ENCODE measurements at places on chromosomes 13 and 19.
A peak's percentile ranks its signal among the peaks of the same experiment; 100 is the strongest.

DNA sequence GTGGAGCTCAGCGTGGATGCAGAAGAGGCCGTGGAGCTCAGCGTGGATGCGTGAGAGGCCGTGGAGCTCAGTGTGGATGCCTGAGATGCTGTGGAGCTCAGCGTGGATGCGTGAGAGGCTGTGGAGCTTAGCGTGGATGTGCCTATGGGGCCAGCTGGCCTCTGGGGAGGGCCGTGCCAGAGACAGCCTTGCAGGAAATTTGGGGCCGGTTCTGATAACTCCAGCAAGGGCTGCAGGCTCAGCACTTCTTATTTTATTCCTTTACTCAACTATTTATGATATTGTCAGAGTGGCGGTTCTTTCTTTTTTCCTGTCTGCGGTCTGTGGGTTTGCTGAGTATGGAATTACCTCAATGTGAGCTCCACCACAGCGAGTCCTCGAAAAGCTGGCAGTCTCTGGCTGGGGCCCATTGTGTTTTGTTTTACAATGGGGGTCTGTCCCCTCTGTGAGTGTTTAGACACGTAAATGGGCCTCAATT is 17.8 kb upstream of the TMEM255B start:
- DNase-seq = peak; percentile 54

GRCh38 chr19:10295847-10296591 is 6.3 kb downstream of the ICAM5 start:
- no peak for DNase-seq

DNA sequence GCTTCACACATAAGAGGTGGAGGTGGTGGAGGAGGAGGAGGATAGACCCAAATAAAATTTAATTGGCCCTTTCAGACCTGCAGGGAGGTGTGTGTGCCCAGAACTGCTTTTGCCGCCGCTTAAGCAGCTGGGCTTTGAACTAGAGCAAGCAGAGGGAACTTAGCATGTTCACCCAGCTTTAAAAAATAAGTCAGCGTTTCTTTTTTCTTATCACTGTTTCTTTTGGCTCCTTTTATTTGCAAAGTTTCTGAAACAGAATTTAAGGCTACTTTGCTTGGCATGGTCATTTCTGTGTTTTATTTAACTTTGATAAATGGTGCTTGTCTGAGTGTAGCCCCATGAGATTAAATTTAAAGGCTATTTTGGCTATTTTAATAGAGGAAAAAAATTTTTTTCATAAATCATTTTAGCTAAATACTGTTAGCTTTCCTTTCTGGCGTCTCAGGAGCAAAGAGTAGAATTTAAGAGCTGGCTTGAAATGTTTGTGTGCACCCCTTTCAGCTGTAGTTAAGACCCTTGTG is 43.3 kb upstream of the RNF113B start:
- no peak for DNase-seq

DNA sequence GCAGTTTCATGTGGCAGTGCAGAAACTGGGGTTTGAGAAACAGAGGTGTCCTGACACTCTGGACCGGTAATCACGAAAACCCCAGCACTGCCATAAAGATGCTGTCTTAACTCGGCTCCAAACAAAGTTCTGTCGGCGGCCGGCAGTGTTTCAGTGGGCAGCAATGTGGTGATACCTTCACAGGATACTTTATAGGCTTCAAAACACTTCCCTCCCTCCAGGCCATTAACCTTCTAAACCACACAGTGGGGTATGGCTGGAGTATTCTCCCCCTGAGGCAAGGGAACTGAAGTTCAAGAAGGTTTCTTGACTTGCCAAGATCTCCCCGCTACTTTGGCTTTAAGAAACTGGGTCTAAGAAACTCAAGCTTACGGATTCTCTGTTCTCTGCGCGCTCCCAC is 1.1 kb downstream of the RUBCNL start:
- DNase-seq = no peak

DNA sequence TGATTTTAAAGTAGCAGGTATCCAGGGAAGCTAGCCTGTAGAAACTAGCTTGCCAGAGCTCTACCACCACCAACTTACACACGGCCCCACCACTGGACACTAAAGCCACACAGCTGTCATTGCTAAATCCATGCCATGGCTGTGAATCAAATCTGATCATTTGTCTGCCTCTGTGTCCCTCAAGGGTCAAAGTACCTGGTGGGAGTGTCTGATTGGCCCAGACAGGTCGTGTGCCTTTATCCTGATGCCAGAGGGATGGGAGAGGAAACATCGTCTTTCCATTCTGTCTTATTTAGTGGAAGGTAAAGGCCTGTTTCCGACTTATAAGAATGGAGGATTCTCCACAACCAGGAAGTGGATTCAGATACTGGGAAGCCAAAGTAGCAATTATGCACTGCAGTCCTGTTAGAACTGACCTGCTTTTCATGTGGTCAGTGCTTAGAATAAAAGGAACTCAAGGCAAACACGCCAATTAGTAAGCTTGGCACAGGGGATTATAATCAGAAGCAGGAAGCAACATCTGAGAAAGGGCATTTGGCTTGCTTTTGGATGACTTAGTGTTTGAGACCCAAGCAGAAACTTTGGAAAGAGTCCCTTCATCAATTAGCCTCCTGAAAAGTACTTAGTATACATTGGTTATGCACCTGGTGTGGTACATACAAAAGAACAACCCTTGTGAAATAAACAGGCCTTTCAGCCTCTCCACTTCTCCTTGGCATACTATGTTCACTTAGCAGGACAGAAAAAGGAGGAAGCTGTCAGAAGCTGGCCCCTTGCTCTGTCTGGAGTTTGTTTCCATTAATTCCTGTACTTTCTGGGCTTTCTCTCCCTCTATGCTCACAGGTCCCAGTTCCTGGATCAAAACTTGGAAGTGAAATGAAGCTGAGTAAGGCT is 192.4 kb downstream of the NUFIP1 start:
- no peak for DNase-seq

- DNase-seq = peak; percentile 28
Observed at GRCh38 chr13:23852351-23852750, 36.8 kb downstream of the MIPEP start.

DNA sequence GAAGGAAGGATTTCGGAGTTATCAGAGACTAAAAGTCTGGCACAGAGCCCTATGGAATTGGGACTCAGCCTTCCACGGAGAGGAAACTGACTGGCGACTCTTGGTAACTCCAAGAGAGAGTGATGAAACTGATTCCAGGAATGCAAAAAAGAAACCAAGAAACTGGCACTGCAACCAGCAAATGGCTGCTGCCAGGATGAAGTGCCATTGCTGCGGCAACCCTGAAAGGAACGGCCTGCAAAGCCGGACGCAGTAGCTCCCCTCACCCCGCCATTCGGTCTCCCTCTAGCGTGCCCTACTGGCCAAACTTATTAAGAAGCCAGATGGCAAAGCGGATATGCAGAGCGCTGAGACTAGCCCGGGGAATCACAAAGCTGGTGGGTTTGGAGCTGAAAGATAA is 236.0 kb downstream of the PCDH9 start:
- DNase-seq = no peak

GRCh38 chr19:30395283-30395682 is 23.1 kb downstream of the ZNF536 start:
- no peak for DNase-seq

DNA sequence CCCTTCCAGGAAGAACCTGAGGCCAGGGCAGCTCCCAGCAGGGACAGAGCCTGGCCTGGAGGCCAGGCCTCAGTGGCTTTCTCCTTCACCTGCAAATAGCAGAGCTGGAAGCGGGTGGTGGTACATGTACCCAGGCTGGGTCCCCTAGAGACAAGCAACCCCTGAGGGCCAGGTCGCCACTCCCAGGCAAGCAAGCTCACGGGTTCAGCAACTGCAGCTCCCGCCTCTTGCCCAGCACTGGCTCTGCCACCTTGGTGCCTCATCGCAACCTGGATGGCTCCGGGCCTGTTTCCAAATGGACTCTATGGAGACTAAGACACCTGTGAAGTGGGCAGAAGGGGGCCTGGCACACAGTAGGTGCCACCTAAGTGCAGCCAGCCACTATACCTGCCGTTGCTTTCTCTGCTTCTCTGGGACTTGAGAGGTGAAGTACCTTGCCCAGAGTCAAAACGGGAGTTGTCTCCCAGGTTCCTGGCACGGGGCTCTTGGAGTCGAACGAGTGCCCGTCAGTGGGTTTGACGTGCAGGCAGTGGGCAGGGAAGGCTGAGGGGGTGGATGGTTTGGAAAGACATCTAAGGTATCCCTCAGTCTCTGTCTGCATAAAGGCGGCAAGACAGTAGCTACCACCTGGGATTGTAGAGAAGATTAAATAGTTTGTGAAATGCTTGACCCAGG is 2.4 kb upstream of the PLPP2 start:
- DNase-seq = no peak

GRCh38 chr13:85632526-85633195 is 166.6 kb downstream of the SLITRK6 start:
- DNase-seq = no peak

- DNase-seq = no peak
Observed at GRCh38 chr13:60019119-60019993, 144.4 kb downstream of the DIAPH3 start.

DNA sequence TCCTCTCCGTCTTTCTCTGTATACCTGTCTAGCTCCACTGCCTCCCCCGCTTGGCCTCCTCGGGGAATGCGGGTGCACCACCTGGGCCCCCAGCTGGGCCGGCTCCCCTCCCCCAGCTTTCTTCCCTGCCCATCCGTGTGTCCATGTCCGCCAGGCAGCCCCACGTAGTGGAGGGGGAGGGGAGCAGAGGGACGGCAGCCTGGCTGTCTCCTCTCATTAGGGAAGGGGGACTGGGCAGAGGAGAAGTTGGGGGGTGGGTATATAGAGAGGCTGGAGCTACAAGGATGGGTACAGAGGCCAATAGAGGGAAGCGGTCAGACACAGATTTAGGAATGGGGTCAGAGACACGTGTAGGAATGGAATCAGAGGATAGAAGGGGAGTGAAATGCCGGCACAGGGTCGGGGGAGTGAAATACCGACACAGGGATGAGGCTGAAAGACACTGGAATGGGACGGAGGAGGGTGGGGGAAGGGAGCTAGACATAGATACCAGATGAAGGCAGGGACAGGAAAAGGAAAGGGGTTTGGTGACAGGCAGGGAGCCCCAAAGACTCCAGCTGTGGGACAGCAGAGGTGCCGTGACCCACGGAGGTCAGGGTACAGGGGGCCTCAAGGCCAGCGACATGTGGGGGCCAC is 2.8 kb downstream of the NECTIN2 start:
- no peak for DNase-seq

- DNase-seq = no peak
Observed at GRCh38 chr13:51329606-51330005, 9.9 kb upstream of the SERPINE3 start.

- DNase-seq = no peak
Observed at GRCh38 chr19:39064405-39064804, 19.8 kb upstream of the ACP7 start.

DNA sequence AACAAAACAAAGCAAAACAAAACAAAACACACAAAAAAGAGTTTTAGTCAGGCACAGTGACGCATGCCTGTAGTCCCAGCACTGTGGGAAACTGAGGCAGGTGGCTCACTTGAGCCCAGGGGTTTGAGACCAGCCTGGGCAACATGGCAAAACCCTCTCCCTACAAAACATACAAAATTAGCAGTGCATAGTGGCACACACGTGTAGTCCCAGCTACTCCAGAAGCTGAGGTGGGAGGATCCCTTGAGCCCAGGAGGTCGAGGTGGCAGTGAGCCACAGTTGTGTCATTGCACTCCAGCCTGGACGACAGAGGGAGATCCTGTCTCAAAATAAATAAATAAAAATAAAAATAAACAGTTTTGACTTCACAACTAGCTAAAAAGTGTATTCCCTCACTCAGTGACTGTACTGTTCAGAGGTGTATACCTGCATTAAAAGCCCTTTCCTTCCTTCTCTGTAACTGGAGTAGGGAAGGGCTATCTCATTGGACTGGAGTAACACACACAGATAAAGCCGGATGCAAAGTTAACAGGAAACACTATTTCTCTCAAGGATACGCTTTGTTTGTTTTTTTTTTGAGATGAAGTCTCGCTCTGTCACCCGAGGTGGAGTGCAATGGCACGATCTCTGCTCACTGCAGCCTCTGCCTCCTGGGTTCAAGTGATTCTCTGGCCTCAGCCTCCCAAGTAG is 3.7 kb upstream of the BAX start:
- peak; percentile 39 for DNase-seq

GRCh38 chr19:7636691-7637373 is at the start of gene STXBP2:
Gene STXBP2, plus strand, starts transcription at chr19:7637110. Its CDS starts 40 bp downstream, at chr19:7637150.
- DNase-seq = no peak

DNA sequence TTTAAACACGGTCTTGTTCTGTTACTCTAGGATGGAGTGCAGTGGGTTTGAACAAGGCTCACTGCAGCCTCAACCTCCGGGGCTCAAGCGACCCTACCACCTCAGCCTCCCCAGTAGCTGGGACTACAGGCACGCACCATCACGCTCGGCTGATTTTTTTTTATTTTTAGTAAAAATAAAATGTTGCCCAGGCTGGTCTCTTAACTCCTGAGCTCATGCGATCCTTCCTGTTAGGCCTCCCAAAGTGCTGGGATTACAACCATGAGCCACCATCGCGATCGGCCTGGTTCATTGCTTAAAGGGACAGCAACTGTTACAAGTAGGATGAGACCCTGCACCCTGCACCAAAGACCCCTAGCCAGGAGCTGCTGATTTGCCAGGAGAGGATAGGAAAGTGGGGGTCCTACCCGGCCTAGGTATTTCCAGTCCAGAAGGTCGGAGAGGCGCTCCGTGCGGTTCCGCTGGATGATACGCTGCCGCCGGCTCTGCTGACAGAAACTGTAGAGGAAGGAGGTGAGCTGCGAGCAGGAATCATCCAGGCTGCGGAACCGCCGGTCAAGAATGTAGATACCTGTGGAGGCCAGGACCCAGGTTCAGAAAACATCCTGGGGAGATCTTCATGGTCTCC is 5.1 kb downstream of the FTL start:
- no peak for DNase-seq

- DNase-seq = peak; percentile 25
Observed at GRCh38 chr13:87671031-87671752, at the start of gene SLITRK5. Gene SLITRK5, plus strand, starts transcription at chr13:87671371. Its CDS starts 4,018 bp downstream, at chr13:87675389.

- no peak for DNase-seq
Observed at GRCh38 chr13:22028831-22029230, 358.0 kb downstream of the FGF9 start.

- peak; percentile 9 for DNase-seq
Observed at GRCh38 chr13:32588736-32589135, 2.5 kb downstream of the PDS5B start.

DNA sequence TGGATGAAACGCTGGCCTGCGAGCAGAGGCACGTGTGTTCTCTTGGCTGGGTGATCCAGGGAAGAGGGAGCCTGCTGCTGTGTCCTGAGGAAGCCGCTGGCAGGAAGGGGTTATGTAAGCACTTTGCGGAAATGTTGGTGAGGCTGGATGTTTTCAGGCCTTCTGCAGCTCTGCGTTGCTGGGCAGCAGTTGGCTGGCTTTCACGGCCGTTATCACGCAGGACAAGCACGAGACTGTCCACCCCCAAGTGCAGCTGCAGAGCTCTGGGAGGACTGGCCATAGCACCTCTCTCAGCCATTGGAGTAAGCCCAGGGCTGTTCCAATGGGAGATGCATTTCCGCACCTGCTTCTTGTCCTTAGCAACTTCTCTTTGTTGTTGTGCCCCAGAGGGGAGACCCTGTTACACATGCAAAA is 146.9 kb upstream of the SOX21 start:
- DNase-seq = no peak

Data from SJSA1 (cell line).